ENCODE measurements at places on chromosomes 1 and 21. TPM values are rescaled to one million over a fixed set of nuclear protein-coding genes. Genes with fewer than 3 reads are reported as not detected.

DNA sequence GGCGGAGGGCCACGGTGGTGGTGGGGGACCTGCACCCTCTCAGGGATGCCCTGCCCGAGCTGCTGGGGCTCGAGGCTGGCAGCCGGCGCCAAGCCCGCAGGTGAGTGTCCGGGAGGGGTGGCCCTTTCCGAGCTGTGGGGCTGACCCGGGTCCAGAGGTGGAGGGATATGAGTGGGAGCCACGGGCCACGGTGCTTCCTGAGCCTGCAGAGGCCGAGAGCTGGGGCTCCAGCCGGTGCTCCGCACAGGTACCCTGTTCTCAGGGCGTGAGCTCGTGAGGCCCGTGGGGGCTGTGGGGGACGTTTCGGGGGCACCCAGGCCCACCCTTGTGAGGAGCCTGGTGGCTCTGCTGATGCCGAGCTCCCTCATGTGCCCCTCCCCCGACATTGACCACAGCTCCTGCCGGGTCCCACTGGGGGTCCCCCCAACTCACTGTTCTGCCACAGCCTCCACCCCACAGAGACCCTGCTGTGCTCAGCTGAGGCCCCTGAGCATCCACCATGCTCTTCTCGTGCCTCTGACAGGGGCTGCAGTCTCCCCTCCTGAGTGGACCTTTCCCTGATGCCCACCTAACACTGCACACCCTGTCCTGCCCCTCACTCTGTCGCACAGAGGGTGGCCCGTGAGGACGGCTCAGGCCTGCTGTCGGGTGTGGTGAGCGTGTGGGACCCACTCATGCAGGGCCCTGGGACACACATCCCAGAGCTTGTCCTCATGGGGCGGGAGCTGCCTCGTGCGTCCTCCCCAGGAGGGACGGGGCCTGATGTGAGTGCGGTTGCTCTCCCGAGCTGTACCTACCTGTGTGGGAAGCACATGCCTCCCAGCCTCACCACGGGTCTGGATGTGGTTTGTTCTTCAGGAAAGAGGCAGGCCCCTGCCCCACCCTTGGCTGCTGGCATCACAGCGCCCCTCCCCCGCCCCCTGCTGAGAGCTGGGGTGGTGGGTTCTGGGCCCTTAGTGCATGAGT, 27.5 kb downstream of the SLX9 start:
- DNase-seq, result no peak

Gene RNASEL
- total RNA-seq, result 11.5 TPM

Gene GPATCH2
- 15.3 TPM for total RNA-seq

DNA sequence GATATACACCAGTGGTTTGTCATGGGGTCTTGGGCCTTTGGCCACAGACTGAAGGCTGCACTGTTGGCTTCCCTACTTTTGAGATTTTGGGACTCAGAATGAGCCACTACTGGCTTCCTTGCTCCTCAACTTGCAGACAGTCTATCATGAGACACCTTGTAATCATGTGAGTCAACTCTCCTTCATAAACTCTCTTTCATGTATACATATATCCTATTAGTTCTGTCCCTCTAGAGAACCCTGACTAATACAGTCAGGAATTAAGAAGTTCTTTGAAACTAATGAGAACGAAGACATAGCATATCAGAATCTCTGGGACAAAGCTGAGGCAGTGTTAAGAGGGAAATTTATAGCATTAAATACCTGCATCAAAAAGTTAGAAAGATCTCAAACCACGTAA, 110.8 kb downstream of the SLC5A9 start:
- no peak for DNase-seq

Data from SJSA1 (cell line).